ENCODE measurements at places on chromosomes 7 and 10.
A peak's percentile ranks its signal among the peaks of the same experiment; 100 is the strongest.

DNA sequence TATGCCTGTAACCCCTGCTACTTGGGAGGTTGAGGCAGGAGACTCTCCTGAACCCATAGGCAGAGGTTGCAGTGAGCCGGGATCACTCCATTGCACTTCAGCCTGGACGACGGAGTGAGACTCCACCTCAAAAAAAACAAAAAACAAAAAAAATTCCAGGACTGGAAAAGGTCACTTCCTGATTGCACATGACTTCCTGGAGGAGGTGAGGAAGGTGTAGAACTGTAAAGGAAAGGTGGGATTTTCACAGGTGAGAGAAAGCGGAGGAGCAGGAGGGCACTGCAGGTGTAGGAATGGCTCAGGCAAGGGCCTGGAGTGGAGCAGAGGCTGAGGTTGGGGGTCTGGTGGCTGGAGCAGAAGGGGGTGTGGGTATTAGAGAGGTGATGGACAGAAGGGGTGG lies 3.2 kb upstream of the MUC3A start:
- no peak for DNase-seq

- no peak for DNase-seq
These were observed 41.9 kb downstream of the SEMA3C start for GRCh38 chr7:80876894-80877414.

- DNase-seq = no peak
These were observed 111.8 kb downstream of the OAT start for GRCh38 chr10:124306922-124307371.

DNA sequence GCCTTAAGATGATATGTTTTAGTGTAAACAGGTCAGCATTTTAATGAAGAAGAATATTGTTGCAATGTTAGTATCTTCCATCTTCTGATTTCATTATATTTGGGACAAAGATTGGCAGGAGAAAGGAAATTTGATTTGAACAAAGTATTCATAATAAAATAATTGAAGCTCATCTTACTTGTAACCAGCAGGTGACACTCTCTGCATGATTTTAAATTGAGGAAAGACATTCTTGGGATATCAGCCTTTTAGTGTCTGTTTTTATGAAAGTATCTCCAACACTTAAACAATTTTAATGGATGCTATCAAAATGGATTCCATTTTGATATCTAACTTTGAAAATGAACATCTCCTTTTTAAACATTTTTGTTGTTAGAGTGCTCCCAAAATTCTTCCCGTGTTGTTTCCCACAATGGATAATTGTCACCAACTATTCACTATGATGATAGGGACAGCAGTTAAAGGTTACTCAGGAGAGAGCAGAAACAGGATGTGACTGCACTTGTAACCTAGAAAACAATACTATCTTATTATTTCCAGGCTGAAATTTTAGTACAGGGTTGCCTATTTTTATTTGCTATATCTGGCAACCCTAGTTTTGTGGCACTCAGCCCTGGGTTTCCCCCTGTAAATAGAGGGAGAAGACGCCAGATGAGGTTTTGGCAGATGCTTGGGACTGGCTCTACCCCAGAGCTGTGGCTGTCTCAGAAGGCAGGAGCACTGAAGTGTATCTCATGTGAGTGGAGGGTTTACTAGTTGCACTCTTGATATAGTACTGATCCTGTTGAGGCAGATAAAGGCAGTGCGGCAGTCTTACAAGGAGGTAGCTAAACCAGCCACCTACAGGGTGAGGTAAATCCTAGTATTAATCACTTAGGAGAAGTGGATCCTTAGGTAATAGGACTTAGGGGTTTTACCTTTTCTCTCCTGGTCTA lies 31.0 kb upstream of the ABCB4 start:
- DNase-seq = no peak

GRCh38 chr7:11592699-11593098 lies 239.3 kb downstream of the THSD7A start:
- DNase-seq = no peak

DNA sequence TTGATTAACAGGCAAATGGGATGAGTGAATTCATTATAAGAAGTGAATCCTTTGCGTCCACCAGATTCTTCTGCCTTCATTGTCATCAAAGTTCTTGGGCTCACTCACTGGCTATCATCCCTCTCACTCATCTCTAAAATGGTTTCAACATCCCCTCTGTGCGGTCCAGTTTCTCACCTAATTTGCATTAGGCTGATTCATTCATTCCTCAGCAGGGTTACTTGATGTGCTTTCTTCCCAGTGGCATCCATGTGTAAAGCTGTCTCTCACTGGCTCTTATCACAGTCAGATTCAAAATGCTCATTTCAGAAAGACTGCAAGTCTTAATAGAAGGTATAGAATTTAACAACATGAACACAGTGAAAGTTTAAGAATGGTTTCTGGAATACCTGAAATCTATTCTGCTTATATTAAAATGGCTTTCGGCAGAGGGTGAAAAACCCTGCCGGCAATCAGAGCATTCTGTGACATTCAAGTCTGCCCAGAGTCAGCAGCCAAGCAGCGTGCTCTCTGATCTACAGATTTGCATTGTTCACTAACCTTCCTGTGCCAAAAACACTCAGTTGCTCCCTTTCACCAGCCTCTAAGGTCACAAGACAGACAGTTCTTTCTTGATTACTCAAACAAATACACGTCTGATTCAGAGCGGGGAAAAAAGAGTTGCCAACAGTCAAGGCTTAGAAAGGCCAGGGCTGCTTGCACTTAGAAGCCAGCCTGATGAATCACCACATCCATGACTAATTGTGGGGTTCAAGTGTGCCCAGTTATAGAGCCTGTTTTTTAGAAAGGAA lies 106.7 kb downstream of the TES start:
- peak; percentile 29 for DNase-seq

DNA sequence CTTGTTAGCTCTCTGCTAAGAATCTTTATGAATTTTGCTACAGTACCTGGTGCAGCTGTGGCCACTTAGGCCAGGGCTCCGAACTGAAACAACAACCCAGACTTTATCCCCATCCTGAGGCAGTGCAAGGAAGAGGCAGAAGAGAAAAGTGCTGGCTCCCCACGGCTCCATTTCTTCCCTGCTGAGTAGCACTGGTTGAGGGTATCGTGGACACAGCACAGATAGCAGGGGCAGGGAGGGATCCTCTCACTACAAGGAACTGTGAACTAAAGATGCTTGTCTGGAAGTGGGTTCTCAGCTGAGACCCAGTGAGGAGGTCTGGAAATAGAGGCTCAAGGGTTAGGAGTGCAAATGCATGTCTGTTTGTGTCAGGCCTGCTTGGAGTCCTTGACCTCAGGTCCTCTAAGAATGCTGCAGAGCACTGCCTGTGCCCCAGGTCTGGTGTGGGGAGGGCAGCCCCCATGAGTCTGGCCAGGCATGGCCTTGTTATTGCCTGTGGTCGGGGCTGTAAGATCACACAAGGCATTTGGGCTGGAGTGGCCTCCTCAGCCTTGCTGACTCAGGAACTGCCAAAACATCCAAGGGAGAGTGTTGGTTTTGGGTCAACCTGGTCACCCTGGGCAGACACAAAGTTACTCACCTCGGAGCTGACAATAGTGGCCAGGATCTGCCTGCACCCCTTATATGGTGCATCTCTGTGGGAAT lies 58.1 kb downstream of the DMBT1 start:
- DNase-seq = no peak

- no peak for DNase-seq
These were observed 180.1 kb upstream of the CCDC6 start for GRCh38 chr10:60086421-60086820.

GRCh38 chr7:10731253-10731773 lies 242.4 kb upstream of the PHF14 start:
- DNase-seq = no peak

GRCh38 chr7:158107806-158108205 lies 479.8 kb downstream of the PTPRN2 start:
- no peak for DNase-seq

GRCh38 chr10:29788113-29788512 lies 153.3 kb upstream of the SVIL start:
- no peak for DNase-seq

DNA sequence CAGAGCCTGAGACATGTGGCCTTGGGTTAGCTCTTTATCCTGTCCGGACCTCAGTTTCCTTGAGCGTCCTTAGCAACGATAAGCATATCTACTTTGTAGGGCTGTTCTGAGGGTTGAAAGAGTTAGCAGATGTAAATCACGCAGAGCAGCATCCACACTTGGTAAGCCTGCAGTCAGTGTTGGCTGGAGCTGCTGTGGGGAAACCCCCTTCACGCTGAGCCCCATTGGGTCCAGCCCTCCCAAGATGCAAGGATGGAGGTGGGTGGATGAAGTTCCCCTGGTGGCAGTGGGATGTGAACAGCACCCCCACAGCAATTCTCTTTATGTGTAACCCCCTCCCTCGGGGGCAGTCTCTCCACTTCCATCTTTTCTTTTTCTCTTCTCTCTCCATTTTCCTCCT lies 109.9 kb downstream of the PLXNA4 start:
- no peak for DNase-seq

GRCh38 chr7:26179826-26180497 lies 20.6 kb downstream of the HNRNPA2B1 start:
- no peak for DNase-seq

DNA sequence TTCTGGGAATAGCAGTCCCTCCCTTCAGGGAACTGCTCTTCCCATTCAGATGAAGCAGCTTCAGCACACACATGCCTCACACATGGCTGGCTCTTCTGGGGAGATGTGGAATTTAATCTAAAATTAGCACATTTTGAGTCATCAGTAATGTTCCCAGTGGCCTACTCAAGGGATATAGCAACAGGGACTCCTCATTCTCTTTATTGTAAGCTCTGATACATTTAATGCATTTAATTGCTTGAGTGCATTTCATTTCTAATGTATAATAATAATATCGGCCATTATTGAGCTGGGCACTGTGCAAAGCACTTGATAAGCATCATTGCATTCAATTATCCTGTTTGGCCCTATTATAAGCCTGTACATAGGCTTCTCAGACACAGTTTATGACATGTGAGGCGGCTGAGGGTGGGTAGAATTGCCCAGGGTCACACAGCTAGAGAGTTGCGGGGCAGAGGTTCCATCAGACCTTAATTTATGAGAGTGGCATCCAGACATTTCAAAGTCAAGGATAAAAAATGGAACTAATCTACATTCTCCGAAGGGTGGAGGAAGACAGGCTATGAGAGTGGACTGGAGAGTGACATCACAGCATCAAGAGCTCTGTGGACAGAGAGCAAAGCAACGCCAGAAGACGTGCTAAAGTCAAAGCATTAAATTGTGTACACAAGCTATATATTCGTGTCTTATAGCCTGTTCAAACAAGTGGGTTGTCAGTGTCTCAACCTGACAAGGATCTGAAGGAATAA lies 76.8 kb downstream of the LANCL2 start:
- DNase-seq = peak; percentile 62

DNA sequence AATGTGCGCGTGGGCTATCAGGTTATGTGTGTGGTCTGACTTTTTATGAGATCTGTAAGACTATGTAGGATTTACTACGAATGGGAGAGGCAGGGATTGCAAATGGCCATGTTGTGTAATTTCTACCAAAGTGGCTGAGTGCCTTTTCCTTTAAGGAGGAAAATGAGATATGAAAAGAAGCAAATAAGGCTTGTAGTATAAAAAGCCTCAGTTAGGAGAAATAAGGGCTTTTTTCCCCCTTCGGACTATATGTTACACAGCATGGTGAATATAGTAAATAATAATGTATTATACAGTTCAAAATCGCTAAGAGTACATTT lies 447 bp upstream of the GPAM start:
- DNase-seq = no peak

- no peak for DNase-seq
These were observed 36.7 kb downstream of the LSMEM1 start for GRCh38 chr7:112517487-112517886.

DNA sequence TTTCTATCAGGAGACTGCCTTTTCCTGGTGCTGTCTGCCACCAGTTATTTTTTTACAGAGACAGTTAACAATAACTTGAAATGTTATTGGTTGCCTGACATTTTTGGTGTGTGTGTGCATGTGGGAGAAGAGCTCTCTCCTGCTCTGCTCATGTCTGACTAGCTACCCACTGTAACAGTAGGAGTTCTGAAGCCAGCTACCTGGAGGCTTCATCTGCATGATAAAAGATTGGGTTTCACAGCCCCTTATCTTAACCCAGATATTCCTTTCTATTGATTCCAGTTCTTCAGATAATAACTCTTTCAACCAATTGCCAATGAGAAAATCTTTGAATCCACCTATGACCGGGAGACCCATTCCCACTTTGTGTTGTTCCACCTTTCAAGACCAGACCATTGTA lies 237.4 kb upstream of the PPP1R3A start:
- DNase-seq = no peak

GRCh38 chr7:132049462-132050304 lies 493.3 kb upstream of the PODXL start:
- DNase-seq = no peak

DNA sequence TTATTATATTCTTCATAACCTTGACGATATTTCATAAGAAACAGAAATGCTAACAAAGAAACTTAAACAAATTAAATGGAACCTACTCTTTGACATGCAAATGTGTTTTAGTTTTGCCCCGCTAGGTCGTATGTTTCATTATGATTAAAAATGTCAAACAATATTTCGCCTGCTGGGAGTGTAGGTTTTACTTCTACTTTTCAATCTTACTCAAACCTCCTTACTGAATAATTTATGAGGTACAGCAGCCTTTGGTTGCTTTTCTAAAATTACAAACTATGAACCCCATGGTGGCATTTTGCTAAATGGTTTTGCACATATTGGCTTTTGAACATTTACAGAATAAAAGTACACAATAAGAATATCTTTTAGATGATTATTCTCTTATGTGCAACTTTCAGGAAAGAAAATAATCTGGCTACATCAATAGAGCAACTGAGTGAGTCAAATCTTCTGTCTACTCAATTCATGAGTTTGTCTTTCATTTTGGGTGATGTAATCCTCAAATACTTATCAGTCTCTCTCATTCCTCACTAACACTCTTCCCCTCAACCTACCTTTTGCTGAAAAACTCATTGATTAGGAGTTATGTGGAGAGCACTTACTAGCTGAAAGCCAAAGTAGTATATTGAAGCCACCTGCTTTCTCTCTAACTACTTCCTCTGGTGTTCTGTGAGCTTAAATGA lies 1226.4 kb downstream of the XPNPEP1 start:
- DNase-seq = no peak

DNA sequence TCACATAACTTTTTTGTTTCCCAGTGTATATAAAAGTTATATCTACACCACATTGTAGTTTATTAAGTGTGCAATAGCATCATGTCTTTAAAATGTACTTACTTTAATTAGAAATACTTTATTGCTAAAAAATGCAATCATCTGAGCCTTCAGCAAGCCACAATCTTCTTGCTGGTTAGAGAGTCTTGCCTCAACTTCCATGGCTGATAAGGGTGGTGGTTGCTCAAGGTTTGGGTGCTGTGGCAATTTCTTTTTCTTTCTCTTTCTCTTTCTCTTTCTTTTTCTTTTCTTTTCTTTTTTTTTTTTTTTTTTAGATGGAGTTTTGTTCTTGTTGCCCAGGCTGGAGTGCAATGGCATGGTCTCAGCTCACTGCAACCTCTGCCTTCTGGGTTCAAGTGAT lies 360.0 kb downstream of the MAGI2 start:
- DNase-seq = no peak

- DNase-seq = no peak
These were observed 5.5 kb upstream of the MNX1 start for GRCh38 chr7:157016024-157016351.

- DNase-seq = peak; percentile 12
These were observed 51.7 kb downstream of the ADRA2A start for GRCh38 chr10:111128331-111129180.

GRCh38 chr7:6130007-6130587 lies 98.9 kb downstream of the ANKRD61 start:
- no peak for DNase-seq

- no peak for DNase-seq
These were observed 92.8 kb upstream of the FAM133B start for GRCh38 chr7:92682903-92683539.

GRCh38 chr7:109020251-109020650 lies 450.6 kb downstream of the DNAJB9 start:
- DNase-seq = no peak

Measured in occipital lobe (tissue), 3 donors.